ENCODE measurements at places on chromosomes 13 and 19.

DNA sequence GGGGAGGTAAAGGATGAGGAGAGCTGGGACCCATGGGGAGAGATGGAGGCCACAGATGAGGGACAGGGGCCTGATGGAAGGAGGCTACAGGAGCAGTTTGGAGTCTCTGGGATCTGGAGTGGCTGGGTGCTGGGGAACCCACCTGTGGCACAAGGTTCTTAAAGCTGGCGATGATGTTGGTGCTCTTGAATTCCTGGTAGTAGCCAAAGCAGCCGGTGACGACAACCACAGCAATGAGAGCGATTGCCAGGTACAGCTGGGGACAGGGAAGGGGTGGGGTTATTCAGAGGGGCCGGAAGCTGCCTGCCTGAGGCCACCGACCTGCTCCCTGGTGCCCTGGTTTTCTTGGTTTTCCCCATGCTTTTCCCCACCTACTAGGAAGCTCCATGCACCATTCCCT, 2.8 kb downstream of the ATP4A start:
- no peak for DNase-seq

DNA sequence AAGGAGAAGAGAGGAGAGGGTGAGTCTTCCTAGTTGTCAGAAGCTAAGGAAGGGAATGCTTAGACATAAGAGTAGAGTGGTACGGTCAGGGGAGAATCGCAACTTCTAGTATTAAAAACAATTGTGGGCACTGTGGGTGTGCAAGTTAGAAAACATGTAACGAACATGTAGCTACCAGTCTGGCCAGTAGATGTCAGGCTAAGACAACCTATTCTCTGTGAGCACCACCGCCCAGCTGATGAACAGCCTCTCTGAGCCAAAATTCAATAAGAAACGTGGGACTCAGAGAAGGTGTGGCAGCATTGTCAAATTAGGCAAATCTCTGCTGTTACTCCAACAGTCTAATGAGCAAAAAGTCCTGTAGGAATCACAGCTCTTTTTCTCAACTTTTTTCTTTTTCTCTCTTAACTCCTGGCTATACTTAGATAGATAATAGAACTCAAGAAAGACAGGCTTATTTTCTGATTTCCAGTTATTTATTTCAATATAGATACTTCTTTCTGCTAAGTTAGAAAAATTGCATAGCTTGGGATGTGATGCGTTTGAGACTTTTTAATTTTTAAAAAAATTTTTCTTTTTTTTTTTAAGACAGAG, 186.2 kb downstream of the USP12 start:
- DNase-seq, result peak; percentile 70

DNA sequence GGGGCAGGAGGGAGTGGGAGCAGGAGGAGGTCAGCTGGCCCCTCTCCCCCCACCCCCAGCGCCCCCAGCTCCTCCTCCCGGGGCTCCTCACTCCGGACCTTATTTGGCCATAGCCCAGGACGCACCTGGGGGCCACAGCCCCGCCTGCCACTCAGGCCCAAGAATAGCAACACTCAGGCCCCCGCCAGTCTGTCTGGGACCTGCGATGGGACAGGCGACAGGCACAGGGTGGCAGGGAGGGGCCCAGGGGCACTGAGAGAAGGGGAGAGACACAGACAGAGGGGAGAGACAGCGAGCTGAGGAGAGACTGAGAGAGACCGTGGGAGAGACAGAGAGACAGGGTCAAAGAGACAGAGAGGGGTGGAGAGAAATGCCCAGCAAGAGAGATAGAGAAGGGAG, 10.2 kb downstream of the JOSD2 start:
- no peak for DNase-seq

DNA sequence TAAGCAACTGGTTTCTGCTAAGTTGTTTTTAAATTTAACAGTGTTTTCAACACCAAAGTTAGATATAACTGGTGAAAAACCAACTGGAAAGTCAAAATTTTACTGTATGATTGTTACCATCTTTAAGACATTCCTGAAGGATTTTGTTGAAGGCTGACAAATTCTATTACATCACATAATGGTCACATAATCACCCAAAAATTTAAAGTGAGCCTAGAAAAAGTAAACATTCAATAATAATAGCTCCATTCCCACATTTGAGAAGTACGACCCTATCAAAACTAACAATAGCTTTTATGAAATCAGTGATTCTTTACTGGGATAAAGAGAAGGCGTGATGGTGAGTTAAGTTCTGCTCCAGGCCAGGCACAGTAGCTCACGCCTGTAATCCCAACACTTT, 51.6 kb downstream of the USP12 start:
- DNase-seq, result no peak

DNA sequence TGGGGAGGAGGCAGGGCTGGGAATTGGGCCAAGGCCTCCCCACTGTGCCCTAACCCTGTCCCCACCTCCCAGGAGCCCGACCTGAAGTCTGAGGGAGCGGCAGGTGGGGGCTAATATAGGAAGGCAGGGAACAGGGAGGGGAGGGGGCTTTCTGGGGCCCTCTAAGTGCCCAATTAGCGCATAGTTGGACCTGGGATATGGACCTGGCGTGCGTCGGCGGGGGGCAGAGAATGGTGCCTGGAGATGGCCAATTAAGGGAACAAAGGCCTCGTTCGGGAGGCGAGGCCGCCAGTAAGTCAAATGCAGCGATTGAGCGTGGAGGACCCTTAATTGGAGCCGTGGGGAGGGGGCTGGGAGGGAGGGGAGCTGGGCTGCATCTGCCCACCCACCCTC, at the start of gene C19orf85:
TSS of gene C19orf85 (minus strand) at position 90 of the 393 bp plus-strand sequence. CDS start 197 bp downstream, outside the sequence.
- DNase-seq, result no peak

DNA sequence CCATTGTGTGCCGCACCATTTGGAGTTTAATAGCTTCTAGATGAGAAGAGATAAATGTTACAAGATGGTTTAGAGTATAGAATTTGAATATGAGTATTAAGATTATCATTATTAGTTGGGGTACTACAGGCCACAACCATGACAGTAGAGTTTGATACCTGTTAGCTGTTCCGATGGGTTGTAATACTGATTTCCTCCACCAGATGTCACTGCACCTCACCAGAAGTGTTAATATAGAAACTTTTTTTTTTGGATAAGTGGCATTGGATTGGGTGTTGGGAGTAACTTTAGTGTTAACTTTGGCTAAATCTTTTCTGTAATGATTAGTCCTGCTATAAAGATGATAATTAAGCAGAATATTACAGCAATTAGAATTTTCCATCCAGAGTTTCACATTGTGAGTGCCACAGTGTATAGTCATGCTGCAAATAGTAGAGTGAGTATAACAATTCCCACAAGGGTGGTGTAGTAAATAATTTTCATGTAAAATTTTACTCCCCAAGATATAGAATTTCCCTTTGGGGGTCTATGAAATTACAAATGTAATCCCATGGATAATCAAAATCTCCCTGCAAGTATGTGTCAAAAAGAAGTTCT, 56.3 kb downstream of the PSG3 start:
- DNase-seq, result peak; percentile 45

- no peak for DNase-seq
Measured at GRCh38 chr13:43489233-43489632, 297.5 kb downstream of the ENOX1 start.

GRCh38 chr13:97413694-97414093, 20.3 kb upstream of the RAP2A start:
- no peak for DNase-seq

- DNase-seq, result peak; percentile 71
Measured at GRCh38 chr19:4633140-4633967, 6.0 kb upstream of the TNFAIP8L1 start.

- DNase-seq, result peak; percentile 46
Measured at GRCh38 chr19:47239610-47240296, 8.8 kb upstream of the BBC3 start.

- DNase-seq, result no peak
Measured at GRCh38 chr13:98721825-98722510, 30.5 kb downstream of the SLC15A1 start.

- DNase-seq, result no peak
Measured at GRCh38 chr19:28118235-28118634, 1094.7 kb downstream of the UQCRFS1 start.

GRCh38 chr19:10478903-10479384, 24.2 kb downstream of the KEAP1 start:
- DNase-seq, result peak; percentile 70

DNA sequence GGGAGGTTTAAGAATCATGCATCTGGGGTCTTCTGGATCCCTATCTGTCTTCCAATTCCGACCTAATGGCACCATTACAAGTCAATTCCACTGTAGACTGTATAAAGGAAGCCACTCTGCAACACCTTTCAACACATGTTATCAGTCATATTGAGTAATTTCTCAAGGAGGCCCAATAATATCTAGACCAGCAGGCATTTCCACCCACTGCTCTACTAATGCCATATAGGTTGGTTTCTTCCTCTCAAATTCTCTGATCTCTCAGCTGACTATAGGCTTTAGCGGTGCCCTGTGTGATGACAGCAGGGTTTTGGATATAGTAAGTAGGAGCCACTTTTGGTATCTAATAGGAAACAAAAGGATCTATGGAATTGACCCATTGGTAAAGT, 12.4 kb upstream of the ITM2B start:
- DNase-seq, result no peak

Measured in GM20000 (cell line).